ENCODE measurements at places on chromosomes 3 and 15. TPM values are rescaled to one million over a fixed set of nuclear protein-coding genes. Genes with fewer than 3 reads are reported as not detected.

The CCDC39 gene
- 0.10 TPM for total RNA-seq

The PIERCE2 gene
- 2.8 TPM for total RNA-seq

The SLC28A1 gene
- total RNA-seq = not detected

The ITIH1 gene
- not detected for total RNA-seq

The NR1I2 gene
- 0.20 TPM for total RNA-seq

The PRR23B gene
- not detected for total RNA-seq

The MEX3B gene
- 4.6 TPM for total RNA-seq

The PLSCR4 gene
- total RNA-seq = 2.4 TPM

The EXOSC7 gene
- 59.4 TPM for total RNA-seq

The LDHAL6B gene
- not detected for total RNA-seq

The DUOXA2 gene
- total RNA-seq = not detected

Measured in renal cortical epithelial cell (primary cell).